ENCODE measurements at places on chromosomes 13 and 19.

GRCh38 chr13:29301027-29301426 is 294.5 kb downstream of the SLC7A1 start:
- no peak for DNase-seq

GRCh38 chr13:69755101-69755500 is 352.5 kb upstream of the ATXN8OS start:
- no peak for DNase-seq

GRCh38 chr13:95245071-95245470 is 56.2 kb downstream of the ABCC4 start:
- no peak for DNase-seq

DNA sequence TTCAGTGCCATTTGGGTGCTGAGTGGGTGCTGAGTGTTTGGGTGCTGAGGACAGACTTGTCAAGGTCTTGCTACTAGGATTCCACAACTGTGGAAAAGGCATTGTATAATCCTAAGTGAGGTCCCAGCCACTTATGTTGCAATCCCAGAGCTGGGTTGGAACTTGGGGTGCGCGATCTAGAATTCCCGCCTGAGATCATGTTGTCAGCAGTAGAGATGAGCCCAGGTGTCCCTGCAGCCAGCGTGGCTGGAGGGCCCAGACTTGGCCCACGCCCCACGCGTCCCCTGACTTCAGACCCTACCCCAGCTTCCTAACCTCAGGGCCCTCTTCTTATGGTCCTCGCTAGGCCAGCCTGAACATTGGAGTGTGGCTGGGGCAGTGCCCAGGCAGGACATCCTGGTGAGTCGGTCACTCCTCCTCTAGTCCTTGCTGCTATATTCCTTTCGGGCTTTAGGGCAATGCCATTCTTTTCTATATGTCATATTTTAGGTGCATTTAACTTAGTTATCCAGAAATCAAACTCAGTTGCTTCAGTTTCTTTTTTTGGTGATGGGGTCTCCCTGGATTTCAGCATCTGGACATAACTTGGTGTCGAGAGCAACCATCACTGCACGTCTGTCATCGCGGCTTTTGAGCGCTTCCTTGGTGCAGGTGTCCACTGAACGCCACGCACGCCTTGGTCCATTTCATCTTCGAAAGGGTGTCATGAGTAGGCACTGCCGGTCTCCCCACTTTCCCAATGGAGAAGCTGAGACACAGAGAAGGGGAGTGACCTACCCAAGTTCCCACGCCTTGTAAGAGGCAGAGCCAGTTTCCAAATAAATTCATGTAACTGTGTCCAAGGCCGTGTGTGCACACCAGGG is 46.4 kb upstream of the F7 start:
- no peak for DNase-seq
